ENCODE measurements at places on chromosomes 4 and X.

GRCh38 chrX:136674270-136674985 lies 26.5 kb downstream of the CD40LG start:
- DNase-seq, result no peak

DNA sequence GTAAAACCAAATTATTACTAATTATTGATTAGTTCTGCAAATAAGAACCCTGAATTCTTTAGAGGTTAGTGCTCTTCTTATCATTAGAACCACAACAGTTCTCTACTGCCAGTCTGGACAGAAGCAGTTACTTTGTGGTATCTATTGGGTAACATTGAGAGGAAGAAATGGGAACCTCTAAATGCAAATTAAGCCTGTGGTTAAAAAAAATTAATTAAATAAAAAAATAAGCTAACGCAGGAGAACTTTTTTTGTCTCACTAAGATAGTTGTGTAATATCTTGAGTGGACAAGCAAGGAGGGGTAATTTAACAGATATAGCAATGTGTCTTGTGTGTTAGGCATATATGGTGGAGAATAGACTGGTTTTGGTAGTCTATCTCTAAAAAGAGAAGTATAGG lies 32.9 kb upstream of the TET2 start:
- no peak for DNase-seq

DNA sequence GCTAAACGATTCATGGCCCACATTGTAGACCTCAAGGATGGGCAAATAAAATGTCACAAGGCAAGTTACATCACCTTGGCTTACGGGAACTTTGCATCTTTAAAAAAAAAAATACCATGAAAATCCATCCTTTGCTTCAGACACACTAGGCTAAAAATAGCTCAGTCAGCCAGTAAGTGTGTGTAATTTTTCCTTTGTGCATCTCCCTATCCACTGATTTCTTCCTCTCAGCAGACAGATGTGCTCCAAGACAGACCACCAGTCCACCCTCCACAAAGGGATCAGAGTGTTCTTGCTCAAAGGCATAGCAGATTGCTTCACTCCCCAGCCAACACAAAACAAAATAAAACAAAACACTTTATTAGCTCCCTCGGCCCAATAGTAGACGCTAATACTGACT lies 14.6 kb downstream of the LDB2 start:
- no peak for DNase-seq

GRCh38 chr4:26176598-26177149 lies 144.1 kb upstream of the RBPJ start:
- DNase-seq, result peak; percentile 89

DNA sequence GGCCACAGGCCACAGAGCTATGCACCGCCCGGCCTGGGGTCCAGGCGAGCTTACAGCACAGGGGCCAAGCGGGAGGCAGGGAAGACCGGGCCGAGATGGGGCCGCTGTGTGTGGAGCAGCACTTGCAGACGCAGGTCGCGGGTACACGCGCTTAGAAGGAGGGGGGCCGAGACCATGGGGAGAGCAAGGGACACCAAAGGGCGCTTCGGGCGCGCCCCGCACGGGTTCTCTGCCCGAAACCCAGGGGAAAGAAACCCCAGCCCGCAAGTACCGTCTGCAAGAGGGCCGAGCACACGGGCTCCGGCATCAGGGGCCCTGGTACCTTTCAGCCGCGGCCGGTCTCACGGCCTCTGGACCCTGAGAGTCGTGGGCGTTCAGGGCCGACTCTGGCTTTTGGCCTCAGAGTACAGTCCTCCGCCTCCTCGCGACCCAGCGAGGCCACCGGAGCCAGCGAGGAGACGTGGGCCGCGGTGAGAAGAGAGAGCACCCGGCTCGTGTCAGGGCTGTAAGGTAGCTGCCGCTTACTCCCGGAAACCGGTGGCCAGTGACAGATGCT lies 342 bp downstream of the EOLA2 start:
- DNase-seq, result no peak

- DNase-seq, result no peak
These were observed 862.8 kb downstream of the TRIML1 start for GRCh38 chr4:189001971-189002450.

DNA sequence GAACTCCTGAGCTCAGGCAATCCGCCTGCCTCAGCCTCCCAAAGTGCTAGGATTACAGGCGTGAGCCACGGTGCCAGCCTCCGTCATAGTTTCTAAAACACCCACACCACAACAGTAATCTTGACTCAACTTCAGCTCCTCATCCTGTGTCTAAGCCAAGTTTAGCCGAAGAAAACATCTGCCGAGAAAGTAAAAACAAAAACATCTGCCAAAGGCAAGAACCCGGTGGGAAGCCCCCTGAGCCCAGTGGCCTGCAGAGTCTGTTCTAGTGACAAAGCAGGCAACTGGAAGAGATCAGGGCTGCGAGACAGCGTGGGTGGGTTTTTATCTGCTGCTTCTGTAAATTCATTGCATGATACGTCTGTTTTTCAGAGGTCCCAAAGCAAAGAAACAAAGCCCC lies 26.6 kb upstream of the CD99 start:
- peak; percentile 58 for DNase-seq

- DNase-seq, result no peak
These were observed 120.3 kb upstream of the KLHL4 start for GRCh38 chrX:87397103-87397886.

- DNase-seq, result no peak
These were observed 232.1 kb downstream of the DCLK2 start for GRCh38 chr4:150310159-150310895.

DNA sequence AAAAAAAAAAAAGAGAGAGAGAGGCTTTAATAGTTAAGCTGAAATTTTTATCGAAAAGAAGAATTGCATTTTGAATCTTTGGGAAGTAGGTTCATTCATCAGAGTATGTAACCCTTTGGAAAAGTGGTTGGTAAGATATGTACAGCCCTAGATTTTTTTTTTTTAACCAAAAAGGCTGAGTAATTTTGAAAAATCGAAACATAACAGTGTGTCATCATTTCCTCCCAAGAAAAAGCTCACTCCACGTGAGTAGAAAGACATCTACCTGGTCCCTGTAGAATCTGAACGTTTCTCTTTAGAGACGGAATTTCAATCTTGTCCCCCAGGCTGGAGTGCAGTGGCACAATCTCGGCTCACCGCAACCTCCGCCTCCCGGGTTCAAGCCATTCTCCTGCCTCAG lies 16.2 kb downstream of the SHOX start:
- DNase-seq, result no peak

- no peak for DNase-seq
These were observed 118.3 kb downstream of the SORBS2 start for GRCh38 chr4:185693548-185694215.

DNA sequence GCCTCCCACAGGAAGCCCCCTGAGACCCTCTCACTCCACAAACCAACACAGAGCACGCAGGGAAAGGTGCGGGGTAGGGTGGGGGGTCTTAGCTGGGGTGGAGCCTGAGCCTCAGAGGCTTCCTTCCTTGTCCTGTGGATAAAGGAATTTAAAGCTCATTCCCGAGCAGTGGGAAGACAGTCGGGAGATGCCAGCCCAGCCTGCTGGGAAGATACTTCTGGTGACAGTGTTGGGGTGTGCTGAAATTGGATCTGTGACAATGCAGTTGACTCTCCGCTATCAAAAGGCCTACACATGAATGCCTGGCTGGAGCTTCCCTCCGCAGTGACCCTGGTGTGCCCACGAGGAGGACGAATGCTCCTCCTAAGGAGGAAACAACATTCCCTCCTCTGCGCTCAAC lies 45.5 kb downstream of the JAKMIP1 start:
- DNase-seq, result no peak

DNA sequence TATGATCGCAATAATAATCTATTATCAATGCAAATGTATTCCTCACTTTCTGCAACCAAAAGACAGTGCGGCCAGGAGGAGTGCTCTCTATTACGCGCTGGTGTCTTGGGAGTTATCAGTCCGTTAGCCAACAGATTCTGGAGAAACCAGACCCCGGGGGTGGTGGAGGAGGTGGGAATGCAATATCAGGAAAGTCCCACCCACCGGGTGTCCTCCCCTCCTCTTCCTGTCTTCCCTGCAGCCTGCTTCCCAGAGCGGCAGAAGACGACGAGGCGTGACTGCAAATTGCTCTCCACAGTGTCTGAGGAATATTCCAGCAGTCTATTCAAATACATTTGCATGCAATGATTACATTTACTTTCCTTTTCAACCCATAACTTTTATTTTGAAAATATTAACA lies 17.9 kb upstream of the TLR3 start:
- DNase-seq, result no peak

DNA sequence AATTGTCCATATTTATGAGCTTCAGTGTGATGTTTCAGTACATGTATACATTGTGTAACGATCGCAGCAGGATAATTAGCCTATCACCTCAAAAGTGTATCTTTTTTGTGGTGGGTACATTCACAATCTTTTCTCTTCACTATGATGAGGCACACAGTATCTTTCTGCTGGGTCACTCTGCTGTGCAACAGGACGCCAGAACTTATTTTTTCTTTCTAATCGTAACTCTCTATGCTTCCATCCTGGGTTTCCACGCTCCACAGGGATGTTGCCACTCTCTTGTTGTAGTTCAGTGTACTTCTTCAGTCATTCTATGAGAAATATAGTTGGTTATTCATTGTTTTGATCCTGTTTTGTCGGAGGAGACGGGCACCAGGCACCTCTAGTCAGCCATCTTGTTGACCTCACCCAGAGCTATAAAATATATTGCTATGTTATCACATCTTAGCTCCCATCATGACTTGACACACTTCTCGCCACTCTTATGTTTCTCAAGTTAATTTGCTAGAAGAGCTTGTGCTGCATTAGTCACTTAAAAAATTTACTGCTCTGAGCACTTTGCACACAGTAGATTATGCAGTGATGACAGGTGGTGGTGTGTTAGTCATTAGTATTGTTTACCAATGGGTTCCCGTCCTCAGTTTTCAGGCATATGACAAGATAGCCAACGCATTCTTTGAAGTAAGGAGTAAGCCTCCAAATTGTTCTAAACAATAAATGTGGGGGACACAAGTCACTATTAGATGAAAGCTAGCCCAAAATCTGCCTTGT lies 1002.7 kb upstream of the PCDH7 start:
- DNase-seq, result no peak

DNA sequence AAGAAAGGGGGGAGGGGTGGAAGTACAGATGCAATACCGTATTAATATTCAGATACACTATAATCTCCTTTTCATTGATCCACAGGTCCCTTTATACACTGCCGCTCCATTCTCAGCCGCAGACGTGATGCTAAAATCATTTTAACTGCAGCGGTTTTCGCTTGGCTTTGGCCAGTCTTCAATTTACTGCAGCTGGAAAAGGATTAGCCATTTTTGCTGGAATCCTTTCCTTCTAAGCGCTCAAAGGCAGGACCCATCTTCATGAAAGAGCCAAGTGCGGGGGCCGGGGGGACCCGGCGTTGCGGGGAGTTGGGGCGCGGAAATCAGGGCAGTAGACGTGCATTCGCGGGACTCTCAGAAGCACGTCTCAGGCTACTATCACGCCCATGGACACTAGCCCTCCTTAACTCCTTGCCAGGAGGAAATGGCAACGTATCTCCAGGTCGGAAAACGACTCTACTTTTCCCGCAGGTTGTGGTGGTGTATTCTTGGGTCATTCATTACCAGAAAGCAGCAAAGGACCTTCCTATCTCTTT lies 1.7 kb upstream of the PCDH10 start:
- peak; percentile 40 for DNase-seq

DNA sequence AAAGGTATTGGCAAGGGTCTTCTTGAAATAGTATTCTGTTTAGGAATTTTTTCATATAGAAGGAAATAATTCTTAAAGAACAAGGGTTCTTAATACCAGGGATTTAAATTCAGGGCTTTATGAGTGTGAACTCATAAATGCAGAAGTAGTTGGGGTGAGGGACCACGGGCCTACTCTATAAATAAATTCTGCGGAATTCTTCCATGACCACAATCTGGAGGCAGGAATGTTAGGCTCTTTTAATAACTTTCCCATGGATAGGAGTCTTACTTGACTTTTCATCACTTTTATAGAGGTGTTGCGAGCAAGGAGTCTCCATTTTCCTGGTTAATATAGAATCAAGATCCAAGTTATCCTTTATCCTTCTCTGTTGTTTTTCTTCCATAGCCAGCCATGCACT lies 76.7 kb upstream of the SLC4A4 start:
- no peak for DNase-seq

- no peak for DNase-seq
These were observed 90.4 kb upstream of the EOLA2 start for GRCh38 chrX:150028692-150029091.

- DNase-seq, result no peak
These were observed 1.6 kb upstream of the HTR2C start for GRCh38 chrX:114582264-114582632.

GRCh38 chr4:155972098-155972497 lies 18.4 kb upstream of the CTSO start:
- no peak for DNase-seq

Measured in tongue (tissue), 3 donors.